ENCODE measurements at places on chromosomes 11 and 22.

DNA sequence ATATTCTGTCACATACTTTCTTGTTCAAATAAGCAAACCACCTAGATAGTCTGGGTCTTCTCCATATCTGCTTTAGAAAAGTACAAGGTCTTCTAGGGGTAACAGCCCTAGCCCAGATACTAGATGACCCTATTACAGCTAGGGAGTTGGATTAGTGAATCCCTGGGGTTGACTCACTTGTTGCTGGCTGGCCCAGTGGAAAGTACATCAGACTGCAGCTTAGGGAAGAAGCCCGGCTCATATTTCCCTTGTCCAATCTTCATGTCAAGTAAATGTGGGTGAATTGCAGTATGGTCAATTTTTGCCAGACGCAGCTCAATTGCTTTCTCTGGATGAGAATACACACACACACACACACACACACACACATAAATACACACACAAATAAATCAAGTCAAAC is 79.1 kb upstream of the SCUBE2 start:
- DNase-seq: peak; percentile 51

DNA sequence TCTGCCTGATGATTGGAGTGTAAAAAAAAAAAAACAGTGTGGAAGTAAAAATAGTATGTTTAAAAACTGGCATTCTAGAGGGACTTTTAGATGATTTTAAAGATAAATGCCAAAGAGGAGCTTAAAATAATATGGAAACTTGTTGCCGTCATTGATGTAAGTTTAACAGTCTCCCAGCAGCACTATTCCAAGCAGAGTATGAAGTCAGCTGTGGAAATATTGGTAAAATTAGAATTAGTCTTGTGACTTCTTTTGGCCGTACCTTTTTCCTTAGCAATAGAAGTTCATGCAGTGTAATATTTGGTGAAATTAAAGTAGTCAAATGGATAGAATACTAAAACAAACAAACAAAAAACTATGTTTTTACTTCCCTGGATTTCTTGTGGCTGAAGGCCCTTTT is 134.9 kb downstream of the METTL15 start:
- no peak for DNase-seq

- DNase-seq: no peak
Observed at GRCh38 chr11:114569801-114570200, 10.1 kb upstream of the NXPE1 start.

- no peak for DNase-seq
Observed at GRCh38 chr11:12126344-12127019, 16.1 kb downstream of the MICAL2 start.

- DNase-seq: no peak
Observed at GRCh38 chr11:93500759-93501158, 42.4 kb downstream of the SMCO4 start.

DNA sequence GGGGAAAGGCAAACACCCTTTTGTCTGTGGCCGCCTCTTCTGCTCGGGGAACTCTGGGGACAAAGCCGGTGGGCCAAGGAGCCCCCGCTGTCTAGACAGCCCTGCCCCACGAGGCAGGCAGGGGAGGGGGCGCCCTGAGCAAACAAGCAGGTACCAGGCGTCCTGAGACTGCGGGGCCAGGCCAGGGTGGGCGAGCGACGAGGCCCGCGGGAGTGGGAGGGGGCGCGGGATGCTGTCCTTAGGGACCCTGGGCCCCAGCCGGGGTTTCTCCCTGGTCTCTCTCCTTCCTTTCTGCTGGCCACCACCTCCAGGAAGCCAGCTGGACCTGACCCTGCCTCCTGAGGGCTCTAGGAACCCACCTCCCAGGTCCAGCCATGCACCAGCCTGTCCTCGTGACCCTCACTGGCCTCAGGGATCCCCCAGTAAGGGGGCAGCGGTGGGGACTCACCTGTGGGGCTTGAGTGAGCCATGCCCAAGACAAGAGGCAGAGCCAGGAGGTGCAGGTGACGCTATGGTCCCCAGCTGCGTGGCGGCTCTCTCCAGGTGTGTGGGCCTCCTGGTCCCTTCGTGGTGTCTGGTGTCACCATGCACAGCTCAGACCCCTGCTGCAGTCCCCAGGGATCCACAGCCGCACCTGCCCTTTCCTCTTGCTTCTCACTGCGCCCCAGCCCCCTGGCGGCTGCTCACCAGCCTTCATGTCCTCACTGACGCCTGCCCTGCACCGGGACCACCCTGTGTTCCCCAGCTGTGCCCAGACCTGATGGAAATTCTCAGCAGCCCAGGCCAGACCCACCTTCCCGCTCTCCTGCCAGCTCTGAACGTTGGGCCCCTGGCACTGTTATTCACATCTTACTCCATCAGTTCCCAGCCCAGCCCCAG is 26.5 kb upstream of the MUC5AC start:
- DNase-seq: no peak

DNA sequence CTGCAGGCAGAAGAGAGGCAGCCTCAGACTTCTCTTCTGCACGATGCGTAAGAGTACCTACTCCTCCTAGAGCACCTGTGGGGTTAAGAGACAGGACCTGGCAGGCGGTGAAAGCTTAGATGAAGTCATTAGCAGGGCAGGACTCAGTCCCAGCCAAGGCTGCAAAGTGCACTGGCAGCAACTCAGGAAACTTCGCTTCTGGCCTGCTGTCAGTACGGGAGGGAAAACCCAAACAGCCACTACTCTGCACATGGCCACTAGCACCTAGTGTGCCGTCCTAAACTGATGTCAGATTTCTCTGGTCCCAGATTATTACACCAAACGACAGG is 8.8 kb upstream of the KLHL35 start:
- DNase-seq: no peak

DNA sequence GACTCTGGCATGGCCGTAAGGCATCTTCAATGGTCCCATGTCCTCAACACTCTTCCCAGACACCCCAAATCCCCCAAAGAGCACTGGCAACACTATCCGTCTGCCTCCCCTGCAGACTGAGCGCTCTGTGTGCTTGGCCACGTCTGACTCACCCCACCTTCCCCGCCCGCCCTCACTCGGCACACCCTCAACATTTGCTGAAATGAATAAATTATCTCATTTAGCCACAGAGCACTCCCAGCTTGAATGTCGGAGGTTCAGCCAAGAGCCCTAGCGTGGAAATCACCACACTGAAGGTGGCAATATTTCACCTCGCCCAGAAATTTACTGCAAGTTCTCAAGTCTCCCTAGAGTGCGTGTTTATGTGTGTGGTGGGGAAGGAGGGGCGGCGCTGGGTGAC is 46.6 kb upstream of the TCF20 start:
- no peak for DNase-seq

DNA sequence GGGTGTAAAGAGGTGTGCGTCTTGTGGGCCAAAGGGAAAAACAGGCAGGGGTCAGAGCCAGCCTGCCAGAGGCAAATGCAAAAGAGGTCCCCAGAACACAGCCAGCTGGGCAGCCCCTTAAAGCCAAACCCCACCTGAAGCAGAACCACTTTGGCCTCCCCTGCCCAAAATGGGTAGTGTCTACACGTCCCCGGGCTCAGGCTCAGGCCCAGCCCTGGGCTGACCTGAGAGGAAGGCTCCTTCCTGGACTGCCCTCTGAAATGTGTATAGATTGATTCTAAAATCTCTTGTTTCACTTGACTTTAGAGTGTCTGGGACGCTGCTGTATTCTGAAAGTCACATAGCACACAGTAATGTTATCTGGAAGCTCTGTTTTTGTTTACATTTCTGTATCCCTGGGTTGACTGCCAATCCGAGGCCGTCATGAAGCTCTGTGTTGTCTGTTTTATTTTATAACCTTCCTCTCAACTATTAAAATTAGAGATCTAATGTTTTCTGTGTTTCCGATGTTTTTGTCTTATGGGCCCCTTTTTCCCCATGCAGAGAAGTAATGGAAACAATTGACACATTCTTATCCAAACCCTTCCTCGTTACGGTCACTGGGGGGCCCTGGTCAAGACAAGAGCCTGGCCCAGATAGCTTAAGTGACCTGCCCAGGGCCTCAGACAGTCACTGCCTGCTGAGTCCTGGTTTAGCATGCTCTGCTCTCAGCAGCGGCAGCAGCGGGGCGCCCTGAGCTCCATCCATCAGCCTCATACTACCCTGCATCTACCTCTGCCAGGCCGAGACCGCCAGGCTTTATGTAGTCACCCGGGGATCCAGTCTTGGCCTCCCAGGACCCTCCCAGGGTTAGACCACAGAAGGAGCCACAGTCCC is 10.1 kb downstream of the OVOL1 start:
- DNase-seq: no peak

DNA sequence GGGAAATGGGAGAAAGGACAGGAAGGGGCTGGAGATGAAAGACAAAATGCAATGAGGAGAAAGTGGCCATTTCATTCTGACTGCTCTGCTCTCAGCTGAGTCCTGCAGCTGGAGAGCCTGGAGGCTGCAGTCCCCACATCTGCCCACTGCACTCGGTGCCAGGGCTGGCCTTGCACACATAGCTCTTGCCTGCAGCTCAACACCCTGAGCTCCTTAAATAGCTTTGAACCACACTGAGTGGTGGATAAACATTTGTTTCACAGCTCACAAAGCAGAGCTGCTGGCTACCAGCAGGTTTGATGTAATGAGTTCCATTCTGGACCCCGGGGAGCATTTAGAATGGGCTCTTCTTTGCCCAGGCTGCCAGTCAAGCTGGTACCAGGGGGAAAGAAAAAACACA is 426.1 kb upstream of the CADM1 start:
- no peak for DNase-seq

All from non-pigmented ciliary epithelial cell (primary cell).